Activated CD4-positive, alpha-beta T cell treated with anti-CD3 and anti-CD28 coated beads, Interleukin-10, Interleukin-2, amounts not matched to agents 100 ng/mL and 50 ng/mL, durations not matched to agents 16 hours and 8 hours (primary cell): ENCODE measurements at places on chromosomes 7 and 10.
A peak's percentile ranks its signal among the peaks of the same experiment; 100 is the strongest.

GRCh38 chr7:6576024-6576866 is 1.0 kb upstream of the ZDHHC4 start:
- DNase-seq = peak; percentile 13

- no peak for DNase-seq
Measured at GRCh38 chr10:79098596-79099015, 29.8 kb downstream of the ZMIZ1 start.

DNA sequence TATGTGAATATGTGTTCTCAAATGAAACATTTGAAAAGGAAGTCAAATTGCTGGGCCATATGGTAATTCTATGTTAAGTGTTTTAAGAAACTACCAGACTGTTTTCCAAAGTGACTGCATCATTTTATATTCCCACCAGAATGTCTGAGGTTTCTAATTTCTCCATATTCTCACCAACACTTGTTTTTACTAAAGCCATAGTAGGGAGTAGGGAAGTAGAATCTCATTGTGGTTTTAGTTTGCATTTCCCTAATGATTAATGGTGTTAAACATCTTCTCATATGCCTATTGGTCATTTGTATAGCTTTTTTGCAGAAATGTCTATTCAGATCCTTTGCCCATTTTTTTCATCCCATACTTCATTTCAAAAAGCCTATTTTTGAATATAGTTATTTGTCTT is 9.1 kb upstream of the SEMA4G start:
- no peak for DNase-seq

DNA sequence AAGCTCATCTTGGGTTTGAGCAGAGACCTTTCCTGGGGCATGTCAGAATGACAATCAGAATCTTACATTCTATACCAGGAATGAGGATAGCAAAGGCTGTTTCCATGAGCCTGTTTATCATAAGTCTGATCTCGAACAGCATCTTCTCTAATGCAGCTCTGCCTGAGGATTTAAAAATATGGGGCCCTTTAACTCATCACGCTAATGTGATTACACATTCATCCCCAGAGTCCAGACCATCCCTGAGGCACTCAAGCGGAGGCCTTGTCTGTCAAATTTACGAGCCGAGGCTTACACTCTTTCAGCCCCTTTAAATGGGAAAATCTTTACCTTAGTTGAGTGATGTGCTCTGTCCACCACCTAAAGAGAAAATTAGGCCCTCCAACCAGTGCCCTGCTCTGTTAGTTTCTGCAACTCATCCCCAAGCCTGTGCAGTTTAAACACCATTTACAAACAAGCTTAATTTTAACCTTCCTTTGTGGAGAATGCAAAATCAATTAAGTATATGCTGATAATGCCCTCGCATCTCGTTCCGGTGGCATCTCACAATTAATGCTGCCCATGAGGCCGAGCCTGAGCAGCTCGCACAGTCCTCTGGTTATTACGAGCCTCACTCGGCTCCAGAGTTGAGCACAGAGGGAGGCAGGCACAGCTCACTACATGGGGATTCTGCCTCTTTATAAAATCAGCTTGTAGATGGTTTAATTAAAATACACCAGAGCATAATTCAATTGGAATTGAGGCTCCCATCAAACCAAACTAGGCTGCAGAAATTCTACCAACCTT is 16.0 kb downstream of the CHST15 start:
- no peak for DNase-seq

GRCh38 chr7:128858380-128859231 is 4.0 kb upstream of the ATP6V1F start:
- DNase-seq = no peak

GRCh38 chr7:116446212-116446855 is 53.2 kb upstream of the CAV2 start:
- DNase-seq = no peak

- DNase-seq = no peak
Measured at GRCh38 chr10:71739358-71739900, 19.9 kb upstream of the C10orf105 start.
